A549 treated with Mapracorat at 1 μM for 4 hours (cell line): ENCODE measurements at places on chromosomes 11 and 22. TPM values are rescaled to one million over a fixed set of nuclear protein-coding genes. Genes with fewer than 3 reads are reported as not detected.

HBE1 gene
- total RNA-seq: 0.20 TPM in 1 of 5 replicates, not detected in the others

POU2AF2 gene
- total RNA-seq: not detected in 5 replicates

SMTNL1 gene
- not detected in 5 replicates for total RNA-seq

INPP5J gene
- total RNA-seq: 0.44 to 0.56 TPM (median 0.54 TPM) in 5 replicates
